ENCODE measurements at places on chromosomes 6 and 20.

DNA sequence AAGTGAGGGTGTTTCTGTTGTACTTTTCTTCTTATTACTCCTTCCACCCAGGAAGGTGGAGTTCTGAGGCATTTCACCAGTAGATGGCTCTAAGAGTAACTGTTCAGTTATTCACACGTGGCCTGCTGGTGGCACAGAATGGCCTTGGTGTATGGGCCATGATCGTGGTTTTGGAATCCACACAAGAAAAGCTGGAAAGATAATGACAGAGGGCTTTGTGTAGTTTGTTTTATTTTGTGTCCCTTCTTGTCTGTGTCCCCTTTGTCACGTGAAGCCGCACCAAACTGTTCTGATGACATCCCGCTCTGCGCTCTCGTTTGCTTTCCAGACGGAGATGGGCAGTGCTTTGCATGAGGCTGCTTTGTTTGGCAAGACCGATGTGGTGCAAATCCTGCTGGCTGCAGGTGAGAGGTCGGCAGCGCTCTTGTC, 93.4 kb downstream of the ANKS1A start:
- peak; percentile 31 for DNase-seq

DNA sequence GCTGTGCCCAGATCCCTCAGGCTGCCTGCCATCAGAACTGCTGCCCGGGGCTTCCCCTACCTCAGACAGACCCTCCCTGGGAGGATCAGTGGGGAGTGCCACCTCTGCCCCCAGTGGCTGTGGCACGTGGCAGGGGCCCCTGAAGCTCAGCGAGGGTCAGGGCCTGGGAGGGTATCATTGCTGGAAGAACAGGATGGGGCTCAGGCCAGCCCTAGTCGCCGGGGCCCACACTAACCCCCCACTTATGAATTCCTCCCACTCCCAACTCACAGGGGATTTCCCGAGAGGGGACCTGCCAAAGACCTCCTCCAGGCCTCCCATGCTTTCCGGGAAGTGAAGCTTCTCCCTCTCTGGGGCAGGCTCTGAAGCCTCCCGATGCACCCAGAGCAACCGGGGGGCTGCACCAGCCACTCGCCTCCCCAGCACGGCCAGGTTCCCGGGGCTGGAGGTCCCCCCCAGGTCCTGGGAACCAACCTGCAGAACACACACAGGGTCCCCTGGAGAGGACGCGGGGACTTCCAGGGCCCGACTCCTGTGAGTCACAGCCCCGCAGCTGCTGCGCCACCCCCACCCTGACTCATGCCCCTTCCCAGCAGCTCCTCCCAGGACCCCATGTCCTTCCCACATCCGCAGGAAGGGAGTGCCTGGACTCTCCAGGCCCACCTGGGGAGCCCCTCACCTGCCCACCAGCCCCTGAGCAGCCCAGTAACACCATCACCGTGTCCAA, 2.5 kb downstream of the TNFRSF6B start:
- DNase-seq: peak; percentile 99

- DNase-seq: no peak
These were observed 433.7 kb upstream of the CHD6 start for GRCh38 chr20:42051921-42052320.

- no peak for DNase-seq
These were observed 530.4 kb downstream of the QKI start for GRCh38 chr6:163944897-163945296.

DNA sequence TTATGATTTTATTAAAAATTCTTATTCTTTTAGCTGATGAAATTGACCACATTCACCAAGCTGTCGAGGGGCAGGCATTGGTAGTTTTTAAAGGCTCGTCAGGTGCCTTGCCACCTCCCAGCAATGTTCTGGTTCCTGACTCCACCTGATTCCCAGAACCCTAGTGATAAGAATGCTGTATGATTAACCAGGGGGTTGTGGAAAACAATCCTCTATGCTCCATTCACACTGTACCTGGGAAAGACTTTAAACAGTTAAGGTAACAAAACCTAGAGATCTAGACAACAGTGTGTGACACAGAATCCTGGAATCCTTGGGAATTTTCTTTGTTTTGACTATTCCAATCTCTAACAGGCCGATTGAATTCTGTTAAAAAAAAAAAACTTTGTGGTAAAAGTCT, 165.7 kb upstream of the OLIG3 start:
- no peak for DNase-seq

Measured in 8988T (cell line).